ENCODE measurements at places on chromosomes 3 and 15.

DNA sequence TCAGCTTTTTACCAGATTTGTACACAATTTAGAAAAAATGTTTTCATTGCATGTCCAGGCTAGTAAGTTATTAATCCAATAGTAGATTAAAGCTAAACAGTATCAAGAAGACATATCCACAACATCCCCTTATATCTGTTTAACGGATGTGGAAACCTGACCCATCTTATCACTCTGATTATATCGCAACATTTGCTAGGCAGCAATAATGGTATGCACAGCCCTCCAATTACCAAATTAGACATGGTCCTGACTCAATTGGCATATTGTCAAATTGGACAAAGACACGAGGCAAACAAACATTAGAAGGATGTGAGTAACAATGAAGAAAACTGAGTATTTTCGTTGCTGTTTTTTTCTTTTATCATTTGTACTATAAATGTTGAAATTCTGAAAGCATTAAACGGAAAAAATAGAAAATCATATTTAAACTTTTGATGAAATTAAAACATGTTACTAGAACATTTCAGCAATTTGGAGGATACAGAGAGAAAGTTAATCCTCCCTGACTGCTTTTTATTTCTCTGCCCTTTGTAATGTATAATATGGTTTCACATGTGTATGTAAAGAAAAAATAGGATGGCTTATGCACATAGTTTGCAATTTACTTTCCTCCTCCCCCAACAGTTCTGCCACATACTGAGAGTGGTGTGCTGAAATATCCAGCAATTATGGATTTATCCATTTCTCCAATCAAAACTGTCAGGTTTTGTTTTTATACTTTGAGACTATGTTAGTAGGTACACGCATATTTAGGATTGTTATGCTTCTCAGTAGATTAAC is 633.7 kb downstream of the ZIC1 start:
- no peak for DNase-seq

GRCh38 chr3:50632450-50632849 is 15.5 kb downstream of the MAPKAPK3 start:
- DNase-seq: no peak

DNA sequence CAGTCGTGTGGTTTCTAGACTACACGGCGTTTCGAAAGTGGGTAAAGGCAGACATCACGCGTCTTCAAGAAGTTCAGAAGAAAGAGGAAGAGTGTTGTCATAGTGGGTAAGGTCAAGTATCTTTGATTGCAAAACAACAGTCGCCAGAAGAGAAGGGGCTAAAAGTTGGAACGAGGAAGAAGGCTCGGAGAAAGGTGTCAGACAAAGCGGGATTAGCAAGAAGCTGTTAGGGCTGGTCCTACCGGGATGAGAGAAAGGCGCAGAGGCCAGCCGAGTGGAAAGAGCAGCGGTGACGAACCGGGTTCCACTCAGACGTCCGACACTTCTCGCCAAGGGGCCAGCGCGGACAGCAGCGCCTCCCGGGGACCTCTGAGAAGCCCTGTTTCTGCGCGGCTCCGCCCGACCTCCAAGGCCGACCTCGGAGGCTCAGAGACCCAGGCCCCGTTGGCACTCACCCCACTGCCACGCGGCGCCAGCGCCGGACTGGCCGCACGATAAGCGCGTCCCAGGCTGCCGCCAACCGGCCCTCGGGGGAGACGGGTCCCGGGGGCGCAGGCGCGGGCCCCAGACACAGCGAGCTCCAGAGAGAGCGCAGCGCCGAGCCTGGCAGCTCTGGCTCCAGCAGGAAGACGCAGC is 436 bp downstream of the ADPGK start:
- no peak for DNase-seq

DNA sequence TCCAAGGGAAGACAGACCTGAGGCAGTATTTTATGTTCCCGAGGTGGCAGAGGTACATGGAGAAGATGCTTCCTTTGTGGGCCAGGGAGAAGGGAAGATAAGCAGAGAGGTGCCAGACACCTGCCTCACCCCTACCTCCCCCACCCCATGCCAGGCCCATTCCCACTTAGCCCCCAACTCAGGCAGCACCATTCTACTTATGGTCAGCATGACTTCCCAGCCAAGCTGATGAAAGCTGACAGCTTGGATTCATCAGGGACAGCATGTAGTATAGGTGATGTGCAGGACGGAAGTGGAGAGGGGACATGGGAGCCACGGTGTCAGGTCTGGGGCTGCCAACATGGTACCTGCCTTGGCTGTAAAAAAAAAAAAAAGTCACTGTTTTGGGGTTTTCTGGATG is 57.5 kb upstream of the CSPG4 start:
- DNase-seq: no peak

- no peak for DNase-seq
These were observed 137.3 kb downstream of the SSR3 start for GRCh38 chr3:156417559-156418132.

GRCh38 chr3:197846491-197846890 is 55.4 kb downstream of the LRCH3 start:
- DNase-seq: no peak

DNA sequence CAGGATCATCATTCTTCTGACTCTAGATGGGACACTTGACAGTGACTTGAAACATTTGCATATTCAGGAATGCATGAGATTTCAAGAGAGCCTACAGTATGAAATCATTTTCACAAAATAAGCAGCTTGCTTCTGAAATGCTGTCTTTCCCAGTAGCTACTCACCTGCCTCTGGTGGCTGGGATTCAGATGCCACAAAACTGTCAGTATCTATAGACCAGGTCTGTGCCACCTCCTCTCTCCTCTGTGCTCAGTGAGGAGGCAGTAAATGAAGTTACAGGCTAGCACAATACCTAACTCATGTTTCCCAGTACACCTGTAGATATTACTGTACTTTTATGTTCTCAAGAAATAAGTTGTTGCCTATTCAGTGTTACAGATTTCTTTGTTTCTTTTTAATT is 64.3 kb downstream of the HMG20A start:
- no peak for DNase-seq

DNA sequence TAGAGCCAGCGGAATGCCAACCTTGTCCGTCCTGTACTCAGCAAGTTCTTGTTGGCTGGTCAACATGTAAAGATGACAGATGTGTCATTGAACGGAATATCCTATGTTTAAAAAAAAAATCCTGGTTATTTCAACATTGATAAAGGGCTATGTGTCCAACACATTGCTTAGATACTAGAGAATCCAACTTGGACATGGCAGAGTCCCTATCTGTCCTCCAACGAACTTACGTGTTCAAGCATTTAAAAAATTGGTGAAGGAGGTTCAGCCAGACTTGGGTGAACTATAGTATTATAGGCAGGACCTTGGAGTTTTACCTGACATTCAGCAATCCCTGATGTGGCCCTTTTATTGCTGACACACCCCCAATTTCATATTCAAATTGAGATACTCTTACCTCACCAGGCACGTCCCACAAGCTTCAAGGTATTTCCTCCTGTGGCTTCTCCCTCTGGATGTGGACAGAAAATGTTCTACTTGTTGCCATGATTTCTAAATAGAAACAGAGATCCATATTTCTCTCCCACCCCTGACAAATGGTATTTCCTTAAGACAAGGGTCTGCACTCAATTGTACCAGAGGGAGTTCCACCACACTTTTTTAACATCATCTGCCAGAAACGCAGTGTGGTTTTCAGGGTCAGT is 207.7 kb upstream of the TPM1 start:
- no peak for DNase-seq

Measured in spleen (tissue), 13 donors.